Renal cortex interstitium (tissue), 15 donors: ENCODE measurements at places on chromosomes 5 and 9.

- no peak for DNase-seq
Measured at GRCh38 chr5:102790748-102791147, 35.6 kb downstream of the PAM start.

- DNase-seq, result no peak
Measured at GRCh38 chr5:21672911-21673310, 1180.2 kb downstream of the CDH12 start.

GRCh38 chr9:120951960-120952618, 25.5 kb upstream of the TRAF1 start:
- no peak for DNase-seq

- no peak for DNase-seq
Measured at GRCh38 chr5:72272398-72272797, 47.6 kb downstream of the MRPS27 start.

- DNase-seq, result no peak
Measured at GRCh38 chr9:2872931-2873323, 29.0 kb upstream of the PUM3 start.

- DNase-seq, result no peak
Measured at GRCh38 chr5:34674187-34674586, 18.1 kb downstream of the RAI14 start.

GRCh38 chr5:96638561-96638960, 23.6 kb upstream of the CAST start:
- DNase-seq, result no peak

DNA sequence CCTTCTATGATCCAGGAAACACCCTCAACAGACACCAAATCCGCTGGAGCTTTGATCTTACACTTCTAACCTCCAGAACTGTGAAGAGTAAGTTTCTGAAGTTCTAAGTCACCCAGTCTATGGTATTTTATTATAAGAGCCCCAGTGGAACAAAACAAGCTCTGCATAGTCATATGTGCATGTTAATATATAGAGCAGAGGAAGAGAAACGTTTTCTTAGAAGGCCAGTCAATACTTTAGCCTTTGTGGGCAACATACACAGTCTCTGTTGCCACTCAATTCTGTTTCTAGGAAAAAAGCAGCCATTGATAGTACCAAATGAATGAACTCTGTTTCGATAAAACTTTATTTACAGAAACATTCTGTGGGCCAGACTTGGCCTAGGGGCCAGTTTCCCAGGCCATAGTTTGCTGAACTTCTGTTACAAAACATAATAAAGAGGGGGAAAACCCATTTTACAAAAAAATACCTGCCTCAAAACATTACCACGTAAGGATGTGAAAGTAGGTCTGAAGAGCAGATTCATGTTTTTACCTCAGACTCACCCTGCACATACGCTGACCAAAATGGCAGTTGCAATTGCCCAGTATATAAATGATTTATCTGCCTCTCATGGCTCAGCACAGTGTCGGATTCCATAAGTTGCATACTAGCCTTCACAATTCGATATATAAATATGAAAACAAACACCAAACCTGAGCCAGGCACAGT, 350.5 kb downstream of the SLIT3 start:
- no peak for DNase-seq

- DNase-seq, result no peak
Measured at GRCh38 chr5:52725808-52726207, 61.9 kb upstream of the ITGA1 start.

DNA sequence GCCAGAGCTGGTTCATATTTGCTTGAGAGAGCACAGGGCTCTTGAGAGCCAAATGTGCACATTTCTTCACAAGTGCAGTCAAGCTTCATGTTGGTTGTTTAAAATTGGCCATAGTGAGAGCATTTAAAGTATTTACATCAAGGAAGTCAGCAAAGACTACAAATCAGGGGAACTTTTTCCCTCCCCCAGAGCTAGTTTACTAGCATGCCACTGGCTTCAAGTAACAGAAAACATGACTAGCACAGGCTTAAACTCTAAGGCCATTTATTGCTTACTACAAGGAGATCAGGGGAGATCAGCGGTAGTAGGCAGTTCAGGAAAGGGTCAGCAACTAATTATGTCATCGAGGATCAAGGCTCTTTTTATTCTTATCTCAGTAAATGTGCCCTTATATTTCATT, 11.0 kb upstream of the CCDC171 start:
- DNase-seq, result peak; percentile 57

DNA sequence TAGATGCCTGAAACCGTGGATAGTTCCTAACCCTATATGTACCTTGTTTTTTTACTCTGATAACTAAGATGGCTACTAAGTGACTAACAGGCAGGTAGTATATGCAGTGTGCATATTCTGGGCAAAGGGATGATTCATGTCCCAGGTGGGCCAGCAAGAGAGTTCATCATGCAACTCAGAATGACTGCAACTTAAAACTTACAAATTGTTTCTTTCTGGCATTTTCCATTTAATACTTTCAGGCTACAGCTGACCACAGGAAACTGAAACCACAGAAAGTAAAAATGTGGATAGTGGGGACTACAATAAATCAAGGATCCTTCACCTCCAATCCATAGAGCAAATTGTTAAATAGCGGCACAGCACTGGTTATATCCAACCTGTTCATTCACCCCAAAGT, 30.7 kb upstream of the VCAN start:
- DNase-seq, result no peak

- DNase-seq, result no peak
Measured at GRCh38 chr9:16361118-16361517, 509.4 kb downstream of the BNC2 start.

- DNase-seq, result no peak
Measured at GRCh38 chr5:173926359-173926758, 38.2 kb downstream of the CPEB4 start.

- DNase-seq, result no peak
Measured at GRCh38 chr5:96716716-96717115, 54.5 kb downstream of the CAST start.

DNA sequence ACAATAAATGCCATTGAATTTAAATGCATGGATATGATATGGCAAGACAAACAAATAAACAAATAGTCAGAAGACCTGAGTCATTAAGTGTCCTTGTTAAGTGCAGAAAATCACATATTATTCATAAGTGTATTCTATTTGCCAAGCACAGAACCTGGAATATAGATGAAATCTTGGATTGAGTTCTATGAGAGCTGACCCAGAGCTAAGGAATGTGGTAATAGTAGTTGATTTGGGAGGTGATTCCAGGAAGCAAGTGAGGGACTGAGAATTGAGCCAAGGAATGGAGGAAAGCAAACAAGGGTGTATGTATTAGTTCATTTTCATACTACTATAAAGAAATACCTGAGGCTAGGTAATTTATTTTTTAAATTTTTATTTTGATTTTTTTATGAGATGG, 208.9 kb downstream of the TRIM32 start:
- no peak for DNase-seq

DNA sequence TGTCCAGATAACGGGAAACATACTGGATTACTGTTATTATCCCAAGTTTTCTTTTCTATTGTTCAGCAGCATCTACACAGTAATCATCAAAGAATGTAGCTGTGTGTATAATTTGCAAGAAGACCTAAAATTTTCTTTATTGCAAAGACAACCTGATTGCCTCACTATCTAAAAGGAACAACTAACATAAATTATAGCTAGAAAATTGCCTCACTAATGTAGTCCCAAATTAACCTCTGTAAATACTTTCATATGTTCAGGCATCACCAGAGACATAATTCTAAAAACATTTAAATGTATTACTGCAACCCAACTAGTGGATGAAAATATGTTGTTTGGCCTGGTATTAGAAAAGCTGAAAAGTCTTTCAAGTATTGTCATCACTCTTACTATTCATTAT, 275.4 kb downstream of the CDH12 start:
- DNase-seq, result no peak

DNA sequence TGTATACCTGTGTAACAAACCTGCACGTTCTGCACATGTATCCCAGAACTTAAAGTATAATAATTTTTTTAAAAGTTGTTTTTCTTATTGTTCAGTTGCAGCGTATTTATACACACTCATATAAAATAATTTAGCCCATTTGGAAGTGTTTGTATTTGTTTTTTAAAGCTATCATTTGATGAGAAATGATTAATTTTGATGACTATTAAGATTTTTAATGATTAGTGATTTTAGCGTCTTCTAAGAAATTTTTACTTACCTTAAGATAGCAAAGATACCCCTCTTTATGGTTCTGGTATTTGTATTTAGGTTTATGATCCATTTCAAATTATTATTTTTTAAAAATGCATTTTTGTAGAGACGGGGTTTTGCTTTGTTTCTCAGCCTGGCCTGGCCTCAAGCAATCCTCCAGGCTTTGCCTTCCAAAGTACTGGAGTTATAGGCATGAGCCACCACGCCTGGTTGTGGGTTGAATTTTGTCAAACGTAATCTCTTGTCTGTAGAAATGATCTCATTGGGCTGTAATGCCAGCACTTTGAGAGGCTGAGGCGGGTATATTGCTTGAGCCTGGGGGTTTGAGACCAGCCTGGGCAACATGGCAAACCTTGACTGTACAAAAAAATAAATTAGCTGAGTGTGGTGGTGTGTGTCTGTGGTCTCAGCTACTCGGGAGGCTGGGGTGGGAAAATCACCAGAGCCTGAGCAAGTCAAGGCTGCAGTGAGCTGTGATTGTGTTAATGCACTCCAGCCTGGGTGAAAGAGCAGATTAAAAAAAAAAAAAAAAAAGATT, 26.9 kb downstream of the CSNK1G3 start:
- DNase-seq, result no peak

DNA sequence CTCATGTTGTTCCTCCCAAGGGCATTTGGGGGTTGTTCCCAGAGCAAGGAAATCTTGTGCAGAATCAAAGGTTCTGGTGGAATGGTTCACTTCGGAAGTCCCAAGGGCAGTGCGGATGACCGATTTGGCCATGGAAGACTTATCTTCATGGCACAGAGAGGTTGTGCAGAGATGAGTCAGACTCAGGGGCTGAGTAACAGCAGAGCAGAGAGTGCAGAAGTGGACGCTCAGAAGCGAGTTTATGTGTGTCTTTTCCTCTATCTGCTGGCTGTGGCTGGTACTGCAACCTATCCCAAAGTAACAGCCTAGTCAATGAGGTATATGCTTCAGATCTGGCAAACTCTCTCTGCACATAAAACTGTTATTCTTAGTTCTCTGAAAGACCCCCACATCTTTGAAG, 118.1 kb downstream of the DPYSL3 start:
- DNase-seq, result peak; percentile 33

DNA sequence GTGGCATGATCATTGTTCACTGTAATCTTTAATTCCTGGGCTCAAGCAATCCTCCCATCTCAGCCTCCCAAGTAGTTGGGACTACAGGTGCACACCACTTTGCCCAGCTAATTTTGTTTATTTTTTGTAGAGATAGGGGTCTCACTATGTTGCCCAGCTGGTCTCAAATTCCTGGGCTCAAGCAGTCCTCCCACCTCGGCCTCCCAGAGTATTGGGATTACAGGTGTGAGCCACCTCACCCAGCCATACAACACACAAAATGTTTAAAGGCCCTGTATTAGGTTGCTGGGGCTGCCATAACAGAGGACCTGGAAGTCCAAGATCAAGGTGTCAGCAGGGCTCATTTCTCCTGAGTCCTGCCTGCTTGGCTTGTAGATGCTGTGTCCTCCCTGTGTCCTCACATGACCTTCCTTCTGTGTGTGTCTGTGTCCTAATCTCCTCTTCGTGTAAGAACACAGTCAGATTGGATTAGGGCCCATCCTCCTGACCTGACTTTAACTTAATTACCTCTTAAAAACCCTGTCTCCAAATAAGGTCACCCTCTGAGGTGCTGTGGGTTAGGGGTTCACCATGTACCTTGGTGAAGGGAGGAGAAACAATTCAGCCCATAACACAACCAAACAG, 5.4 kb downstream of the UBE2QL1 start:
- no peak for DNase-seq

GRCh38 chr5:37533851-37534250, 154.7 kb downstream of the WDR70 start:
- no peak for DNase-seq

GRCh38 chr5:135207866-135208265, 173.8 kb upstream of the PITX1 start:
- no peak for DNase-seq

DNA sequence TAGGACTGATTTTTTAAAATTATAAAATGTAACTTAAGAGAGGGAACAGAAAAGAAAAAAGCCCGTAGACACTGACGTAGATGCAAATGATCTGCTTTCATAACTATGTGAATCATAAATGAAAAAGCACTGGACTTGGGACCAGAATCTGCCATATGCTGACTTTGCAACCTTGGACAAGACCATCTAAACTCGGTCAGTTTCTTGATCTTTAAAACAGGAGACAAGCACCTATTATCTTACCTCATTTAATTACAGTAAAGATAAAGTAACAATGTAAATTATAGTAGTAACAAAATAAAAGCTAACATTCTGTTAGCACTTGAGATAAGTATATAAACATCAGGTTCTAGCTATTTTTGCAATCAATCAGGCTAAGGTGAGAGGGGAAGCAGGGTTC, 20.0 kb downstream of the FBXW2 start:
- DNase-seq, result no peak

- no peak for DNase-seq
Measured at GRCh38 chr5:37207802-37208201, 41.4 kb downstream of the CPLANE1 start.

DNA sequence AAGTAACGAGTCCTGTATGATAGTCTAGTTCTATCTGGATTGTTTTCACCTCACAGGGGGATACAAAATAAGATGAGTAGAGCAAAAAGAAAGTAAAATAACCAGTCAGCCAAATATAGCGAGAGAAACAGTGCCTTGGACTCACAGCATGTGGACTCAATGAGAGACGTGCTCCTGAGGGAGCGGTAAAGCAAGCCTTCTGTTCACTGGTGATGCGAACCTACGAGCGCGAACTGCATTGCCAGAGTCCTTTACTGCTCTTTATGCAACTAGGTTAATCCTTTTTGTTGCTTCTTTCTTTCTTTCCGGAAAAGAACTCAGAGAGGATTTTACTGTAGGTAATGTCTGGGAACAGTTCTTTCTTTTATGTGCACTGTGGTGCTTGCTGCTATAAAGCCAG, 132.7 kb downstream of the ANXA1 start:
- DNase-seq, result no peak

DNA sequence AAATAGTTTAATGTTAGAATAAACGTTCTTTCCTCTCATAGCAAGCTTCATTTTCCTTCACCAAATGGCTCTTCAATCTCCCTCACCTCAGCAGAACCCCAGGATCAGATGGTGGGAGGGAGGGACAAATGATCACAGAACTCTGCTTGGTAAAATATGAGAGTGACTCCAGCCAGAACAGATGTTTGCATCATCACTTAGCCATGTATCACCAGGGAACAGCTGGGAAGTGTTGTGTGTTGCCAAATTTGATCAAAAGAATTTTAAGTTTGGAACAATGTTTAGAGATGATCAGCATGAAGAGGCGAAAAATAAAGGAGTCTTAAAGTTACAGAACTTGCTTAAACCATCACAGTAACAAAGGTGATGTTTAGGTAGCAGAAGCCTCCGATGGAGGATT, 115.7 kb downstream of the FRMD3 start:
- DNase-seq, result no peak

DNA sequence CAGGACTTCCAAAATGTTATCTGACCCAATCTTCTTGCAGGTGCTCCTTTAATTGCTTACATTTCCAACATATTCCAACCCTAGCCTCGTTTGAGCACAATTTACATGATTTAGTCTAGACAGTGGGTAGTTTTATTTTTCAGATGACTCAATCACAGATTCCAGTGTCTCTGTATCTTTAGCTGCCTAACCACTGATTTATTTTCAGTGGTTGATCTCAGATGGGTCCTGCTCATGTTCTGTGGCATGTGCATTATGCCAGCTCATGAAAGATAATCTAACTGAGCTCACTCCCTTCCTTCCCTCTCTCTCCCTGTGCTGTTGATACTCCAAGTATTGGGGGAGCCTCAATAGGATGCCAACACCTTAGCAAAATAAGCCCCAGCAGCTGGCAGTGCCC, 106.1 kb upstream of the ICE1 start:
- no peak for DNase-seq

- no peak for DNase-seq
Measured at GRCh38 chr5:10333154-10334006, 20.1 kb upstream of the MARCHF6 start.
